EL (cell line): ENCODE measurements at places on chromosomes 1 and 21.
A peak's percentile ranks its signal among the peaks of the same experiment; 100 is the strongest.

DNA sequence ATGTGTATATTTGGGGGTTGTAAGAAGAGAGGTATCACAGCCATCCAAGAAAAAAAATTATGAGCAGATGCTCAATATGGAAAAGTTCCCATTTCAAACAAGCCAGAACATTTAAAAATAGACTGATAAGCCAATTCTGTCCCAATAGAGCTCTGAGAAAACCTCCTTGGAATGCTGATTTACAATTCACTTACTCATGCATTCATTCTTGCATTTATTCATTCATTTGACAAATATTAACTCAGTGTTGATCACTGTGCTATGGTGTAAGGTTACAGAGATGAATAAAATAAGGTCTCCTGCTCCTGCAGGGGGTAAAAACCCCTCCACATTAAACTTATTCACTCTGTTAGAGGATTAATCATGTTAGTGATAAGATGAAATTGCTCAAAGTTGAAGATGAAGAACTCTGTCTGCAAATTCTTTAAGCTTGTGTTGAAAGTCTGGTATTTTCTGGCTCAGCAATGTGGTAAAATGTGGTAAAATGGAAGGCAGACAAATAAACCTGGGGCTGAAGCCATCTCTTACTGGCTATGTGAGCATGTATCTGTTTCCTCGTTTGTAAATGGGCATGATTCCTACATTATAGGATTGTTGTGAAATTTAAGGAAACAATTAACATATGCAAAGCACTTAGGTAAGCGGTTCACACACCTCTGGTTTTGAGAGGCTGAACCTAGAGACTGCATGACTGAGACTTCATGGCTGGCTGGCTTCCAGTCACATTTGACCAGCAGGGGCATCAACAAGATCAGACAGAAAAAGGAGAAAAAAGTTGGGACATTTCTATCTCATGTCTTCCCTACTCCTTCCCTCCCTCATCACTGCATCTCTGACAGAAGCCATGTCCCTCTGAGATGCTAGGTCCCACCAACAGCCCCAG lies 45.0 kb upstream of the DAB1 start:
- peak; percentile 13 for DNase-seq

DNA sequence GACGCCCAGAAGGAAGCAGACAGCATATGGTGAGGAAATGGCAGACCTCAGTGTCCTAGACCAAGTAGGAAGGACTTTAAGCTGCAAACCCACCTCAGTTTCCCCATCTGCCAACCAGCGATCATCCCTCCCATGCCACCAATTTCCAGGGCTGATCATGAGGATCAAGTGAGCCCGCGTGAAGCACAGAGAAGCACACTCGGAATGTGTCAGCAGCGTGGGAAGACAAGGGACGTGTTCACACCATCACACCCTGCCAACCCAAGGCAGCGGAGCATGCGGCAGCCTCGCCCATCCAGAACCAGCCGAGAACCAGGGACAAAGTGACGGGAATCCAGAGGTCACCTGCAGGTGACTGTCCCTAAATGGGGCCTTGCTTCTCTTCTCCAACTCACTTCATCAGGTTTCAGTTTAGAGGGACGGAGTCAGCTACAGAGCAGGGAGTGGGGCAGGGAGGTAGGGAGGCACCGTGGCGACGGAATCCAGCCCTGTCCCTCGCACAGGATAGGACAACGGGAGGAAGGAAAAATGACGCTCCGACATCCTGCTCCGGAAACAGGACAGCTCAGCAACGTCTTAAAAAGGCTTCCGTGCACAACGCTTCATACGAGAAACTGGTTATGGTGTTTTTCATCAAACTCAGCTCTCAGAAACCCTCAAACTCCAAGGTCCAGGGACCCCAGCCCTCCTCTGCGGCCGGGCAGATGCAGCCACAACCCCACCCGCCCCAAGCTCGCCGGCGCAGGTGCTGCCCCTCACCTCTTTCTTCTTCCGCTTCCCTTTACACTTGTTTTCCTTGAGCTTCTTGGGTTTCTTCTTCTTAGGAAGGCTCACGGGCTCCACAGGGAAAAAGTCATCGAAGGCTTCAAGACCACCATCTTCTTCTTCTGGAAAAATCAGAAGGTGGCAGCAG lies 12.5 kb downstream of the CHD5 start:
- no peak for DNase-seq

DNA sequence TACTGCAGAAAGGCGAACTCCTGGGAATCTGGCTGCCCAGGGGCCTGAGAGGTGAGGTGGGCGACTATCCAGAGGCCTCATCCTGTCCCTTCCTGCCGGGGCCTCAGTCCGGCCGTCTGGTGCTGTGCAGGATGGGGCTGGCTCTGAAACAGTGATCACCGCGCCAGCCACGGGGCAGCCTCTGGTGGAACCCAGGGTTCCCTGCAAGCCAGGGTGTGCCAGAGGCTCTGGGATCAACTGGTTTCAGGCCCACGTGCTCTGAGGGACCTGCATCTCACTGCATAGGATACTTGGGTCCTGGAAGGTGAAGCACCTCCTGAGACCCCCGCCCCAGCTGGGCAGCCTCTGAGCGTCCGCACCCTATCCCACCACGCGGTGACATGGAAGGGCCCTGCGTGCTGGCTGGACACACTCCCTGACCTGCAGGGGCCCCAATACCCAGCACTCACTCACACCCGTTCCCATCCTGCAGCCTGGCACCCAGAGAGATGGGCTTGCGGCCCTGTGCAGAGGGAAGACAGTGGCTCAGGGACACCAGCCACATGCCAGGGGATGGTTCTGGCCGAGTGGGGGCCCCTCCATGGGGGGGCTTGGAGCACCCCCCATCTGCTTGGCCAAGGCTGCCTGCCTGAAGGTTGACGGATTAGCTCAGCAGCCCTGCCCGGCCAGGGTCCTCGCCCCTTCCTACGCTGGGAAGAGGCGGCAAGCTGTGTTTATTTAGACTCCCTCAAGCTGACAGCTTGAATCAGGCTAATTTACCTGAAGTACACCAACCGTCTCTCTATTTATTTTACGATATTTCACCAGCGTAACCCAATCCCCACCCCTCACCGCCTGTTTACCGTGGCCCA lies 64.3 kb upstream of the TTC34 start:
- no peak for DNase-seq

GRCh38 chr1:156959925-156960324 lies 39.5 kb downstream of the LRRC71 start:
- DNase-seq, result no peak

- DNase-seq, result no peak
Observed at GRCh38 chr1:1062348-1063163, 11.6 kb downstream of the RNF223 start.

DNA sequence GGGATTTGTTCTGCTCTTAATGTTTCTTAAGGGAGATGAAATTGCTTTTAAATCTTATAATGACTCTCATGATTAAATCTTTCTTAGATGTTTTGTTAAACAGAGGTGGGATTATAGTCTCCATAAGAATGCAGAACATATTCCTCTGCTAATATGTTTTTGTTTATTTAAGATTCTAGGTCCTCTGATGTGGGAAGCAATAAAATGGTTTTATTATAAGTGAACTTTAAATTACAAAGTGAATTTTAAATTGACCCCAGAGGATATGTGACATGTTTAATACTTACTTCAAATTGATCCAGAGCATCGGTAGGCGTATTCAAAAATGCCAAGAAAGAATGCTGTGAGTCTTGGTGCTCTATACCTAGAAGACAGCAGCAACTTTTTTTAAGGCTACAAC lies 129.4 kb downstream of the COQ8A start:
- no peak for DNase-seq

DNA sequence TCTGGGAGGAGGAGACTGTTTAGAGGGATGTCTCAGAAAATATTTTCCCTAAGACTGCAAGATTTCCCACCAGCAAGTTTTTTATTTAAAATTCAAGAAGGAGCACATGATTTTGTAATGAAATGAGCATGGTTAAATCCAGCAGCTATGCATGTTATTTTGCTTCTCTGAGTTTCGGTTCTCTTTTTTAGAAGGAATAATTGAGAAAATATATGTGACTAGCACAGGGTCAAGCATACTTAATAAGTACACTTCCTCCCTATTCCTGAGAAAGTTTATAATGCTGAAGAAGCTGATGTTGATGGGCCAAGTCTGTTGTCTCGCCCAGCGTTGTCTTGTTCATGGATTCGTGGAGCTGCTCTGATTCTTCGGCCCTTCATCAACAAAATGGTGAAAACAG lies 51.2 kb downstream of the EXO1 start:
- DNase-seq, result no peak

- DNase-seq, result no peak
Observed at GRCh38 chr1:172704001-172704400, 45.1 kb downstream of the FASLG start.

- peak; percentile 35 for DNase-seq
Observed at GRCh38 chr1:75615613-75616435, 4.9 kb upstream of the SLC44A5 start.

- DNase-seq, result peak; percentile 1
Observed at GRCh38 chr1:81950591-81951244, 150.0 kb downstream of the ADGRL2 start.

- no peak for DNase-seq
Observed at GRCh38 chr1:229157480-229157879, 113.4 kb upstream of the RAB4A start.

GRCh38 chr1:197333041-197333440 lies 65.0 kb downstream of the CRB1 start:
- no peak for DNase-seq
